ENCODE measurements at places on chromosomes 5 and 9.

- no peak for DNase-seq
These were observed 67.3 kb upstream of the GRAMD2B start for GRCh38 chr5:126355940-126356339.

- no peak for DNase-seq
These were observed 1143.6 kb upstream of the WWC1 start for GRCh38 chr5:167147879-167148278.

DNA sequence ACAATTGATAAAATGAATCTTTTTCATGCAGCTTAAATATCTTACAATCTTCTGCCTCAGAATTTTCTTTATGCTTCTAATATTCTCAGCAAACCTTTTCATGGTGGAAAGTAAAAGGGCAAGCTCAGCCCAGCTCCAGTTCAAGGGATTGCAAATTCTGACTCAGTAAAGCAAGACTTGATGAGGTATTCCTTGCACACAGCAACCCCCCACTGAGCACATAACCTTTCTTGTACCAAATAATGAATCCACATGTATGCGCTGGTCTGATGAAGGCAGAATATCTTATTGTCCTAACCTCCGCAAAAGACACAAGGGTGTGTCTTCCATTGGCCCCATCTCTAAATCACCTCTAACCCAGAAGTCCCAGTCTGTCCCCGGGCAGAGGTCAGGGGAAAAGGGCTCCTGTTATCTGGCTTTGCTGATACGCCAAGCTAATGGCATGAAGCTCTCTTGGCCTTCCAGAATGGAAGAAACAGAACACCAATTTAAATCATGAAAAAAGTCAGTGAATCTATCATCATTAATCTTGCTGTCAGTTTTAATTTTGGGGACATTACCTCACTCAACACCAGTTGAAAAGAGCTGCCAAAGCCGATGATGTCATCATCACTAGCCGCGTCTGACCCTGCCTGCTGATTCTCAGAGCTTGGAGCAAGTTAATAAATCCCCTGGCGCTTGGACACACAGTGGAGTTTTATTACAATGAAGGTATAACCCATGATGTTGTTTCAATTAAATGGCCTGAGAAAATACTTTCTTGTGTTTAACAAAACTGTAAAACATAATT, 592.5 kb upstream of the CLINT1 start:
- DNase-seq = no peak

- DNase-seq = no peak
These were observed 2.0 kb downstream of the CTNNA1 start for GRCh38 chr5:138755084-138755748.

DNA sequence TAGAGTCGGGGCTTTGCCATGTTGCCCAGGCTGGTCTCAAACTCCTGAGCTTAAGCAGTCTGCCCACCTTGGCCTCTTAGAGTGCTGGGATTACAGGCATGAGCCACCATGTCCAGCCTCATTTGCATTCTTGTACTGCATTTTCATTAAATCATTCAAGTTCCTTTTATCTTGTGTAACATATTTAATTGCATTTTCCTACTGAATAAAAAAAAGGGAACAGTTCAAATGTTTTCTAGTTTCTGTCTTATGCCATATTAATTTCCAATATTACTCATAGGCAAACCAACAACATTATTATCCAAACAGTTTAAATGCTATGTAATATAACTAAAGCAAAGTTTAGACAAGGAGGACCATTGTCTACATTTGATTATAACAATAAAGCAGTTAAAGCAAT, 6.1 kb downstream of the SLC31A1 start:
- no peak for DNase-seq

GRCh38 chr9:134053401-134053871, 14.4 kb downstream of the BRD3 start:
- no peak for DNase-seq

DNA sequence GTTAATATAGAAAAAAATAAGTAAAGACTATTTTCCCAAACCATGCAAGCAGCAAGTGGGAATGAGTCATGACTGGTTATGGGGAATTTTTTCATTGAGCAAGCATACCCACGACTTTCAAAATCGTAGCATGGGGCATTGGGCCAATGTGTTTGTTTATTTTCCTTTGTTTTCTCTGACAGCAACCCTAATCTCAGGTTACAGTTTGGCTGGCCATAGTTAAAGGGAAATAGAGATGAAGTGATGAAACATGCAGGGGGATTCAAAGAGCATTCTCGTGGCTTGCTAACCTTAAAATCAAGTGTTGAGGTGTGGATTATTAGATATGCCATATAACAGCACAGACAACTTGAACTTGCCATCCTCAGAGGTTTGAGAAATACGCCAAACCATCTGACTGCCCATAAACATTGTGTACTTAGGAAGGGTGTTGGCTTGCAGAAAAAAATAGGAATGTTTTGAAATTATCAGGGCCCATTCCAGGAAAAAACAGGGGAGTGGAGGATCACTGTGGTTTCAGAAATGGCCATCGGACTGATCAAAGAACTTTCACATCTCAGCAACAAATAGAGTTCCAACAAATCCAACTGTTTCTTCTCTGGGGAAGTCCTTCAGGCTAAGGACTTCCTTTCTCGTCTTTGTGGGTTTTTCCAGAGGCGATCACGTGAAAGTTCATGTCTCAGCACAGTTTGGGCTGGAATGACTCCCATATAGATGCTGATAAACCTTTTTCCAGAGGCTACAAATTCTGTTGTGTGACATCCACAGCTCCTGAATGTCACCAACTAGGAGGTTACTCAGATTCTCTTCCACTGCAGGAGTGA, 259.1 kb downstream of the SYK start:
- DNase-seq = no peak

DNA sequence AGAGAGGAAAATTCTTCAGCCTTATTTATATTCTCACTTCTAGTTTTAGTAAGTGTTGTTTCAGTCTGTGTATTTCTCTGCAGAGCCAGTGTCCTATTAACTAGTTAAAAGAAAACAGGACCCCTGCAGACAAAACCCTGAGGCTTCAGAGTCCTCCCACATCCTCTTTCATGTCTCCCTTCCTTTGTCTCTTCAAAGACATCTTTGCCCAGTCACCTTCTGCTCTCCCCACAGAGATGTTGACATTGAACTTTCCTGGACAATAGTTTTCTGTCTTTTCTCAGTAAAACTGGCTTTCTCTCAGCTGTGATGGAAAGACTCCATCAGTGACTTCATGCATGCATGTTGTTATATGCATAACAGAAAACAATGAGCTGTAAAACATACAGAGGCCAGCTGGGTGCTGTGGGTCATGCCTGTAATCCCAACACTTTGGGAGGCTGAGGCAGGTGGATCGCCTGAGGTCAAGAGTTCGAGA, 20.2 kb downstream of the GRAMD2B start:
- DNase-seq = no peak

DNA sequence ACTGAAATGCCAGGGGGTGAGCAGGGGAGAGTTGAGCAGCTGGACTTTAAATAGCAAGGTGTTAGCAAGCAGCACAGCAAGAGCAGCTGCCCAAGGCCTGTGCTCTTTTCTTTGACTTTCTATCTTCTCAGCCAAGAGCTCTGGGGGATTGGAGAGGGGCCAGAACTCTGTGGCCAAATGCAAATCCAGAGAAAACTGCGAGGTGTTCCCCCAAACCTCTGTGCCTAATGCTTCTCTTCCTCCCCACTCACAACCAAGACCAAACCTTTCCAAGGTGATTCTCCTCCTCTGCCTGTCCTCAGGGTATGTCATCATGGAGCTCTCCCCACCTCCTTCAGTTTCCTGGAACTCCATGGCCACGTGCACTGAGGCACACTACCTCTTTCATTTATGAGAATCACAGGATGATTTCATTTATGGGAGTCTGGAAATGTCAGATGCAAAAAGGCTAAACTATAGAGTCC, 118.7 kb upstream of the WWC1 start:
- DNase-seq = no peak

DNA sequence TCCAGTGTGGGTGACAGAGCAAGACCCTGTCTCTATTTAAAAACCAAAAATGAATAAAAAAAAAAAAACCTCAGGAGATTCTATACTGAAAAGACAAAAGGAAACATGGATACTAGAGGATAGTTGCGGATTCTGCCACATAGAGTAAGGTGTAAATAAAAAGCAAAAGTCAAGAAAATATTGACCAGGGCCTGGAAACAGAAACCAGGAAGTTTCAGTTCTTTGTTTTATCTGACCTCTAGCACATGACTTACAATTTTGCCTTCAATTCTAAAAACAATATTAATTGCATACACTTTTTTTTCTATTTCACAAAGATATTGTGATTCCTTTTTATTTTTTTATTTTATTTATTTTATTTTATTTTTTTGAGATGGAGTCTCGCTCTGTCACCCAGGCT, 96.2 kb upstream of the NMUR2 start:
- DNase-seq = no peak

DNA sequence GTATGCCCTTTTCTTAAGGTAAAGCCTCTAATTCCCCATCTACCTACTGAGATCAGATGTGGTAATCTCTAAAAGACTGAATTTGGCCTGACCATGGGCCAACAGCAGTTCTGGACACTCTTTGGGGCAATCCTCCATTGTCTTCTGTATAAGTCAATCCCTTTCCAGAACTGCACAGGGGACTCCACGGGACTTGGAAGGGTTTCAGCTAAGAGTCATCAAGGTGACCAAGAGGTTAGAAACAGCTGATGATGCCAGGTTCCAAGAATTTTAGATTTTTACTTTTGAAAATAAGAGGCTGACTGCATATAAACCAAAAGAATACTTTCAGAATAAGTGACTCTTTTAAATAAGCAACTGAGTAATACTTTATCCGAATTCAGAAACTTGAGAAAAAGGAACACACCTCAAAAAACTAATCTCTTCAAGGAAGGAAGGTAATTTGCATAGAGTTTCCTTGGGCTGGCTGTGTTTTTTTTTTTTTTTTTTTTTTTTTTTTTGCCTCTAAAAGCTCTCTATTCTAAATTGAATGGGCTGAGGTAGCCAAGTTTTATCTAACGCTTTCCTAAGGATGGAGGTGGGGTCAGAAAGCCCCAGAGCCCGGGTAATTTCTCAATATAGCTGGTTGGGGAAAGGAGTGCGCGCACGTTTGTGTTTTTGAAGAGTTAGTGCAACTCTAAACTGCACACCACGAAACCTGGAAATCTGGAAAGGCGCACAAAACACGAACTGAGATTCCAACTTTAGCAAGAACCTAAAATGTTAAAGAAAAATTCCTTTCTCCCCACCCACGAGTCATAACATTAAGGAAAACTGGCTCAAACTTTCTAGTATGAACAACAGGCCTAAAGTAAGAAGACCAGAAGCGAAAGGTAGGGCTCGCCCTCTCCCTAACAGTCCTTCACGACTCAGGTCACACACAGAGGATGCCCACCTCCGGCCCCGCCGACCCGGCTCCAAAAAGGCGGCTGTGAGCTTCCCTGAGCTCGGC, 1.3 kb downstream of the VCP start:
- DNase-seq = no peak

- no peak for DNase-seq
These were observed 5.1 kb upstream of the TSLP start for GRCh38 chr5:111066261-111066938.

All from CD4-positive, alpha-beta T cell treated with Interleukin-12 subunit alpha and Interleukin-12 subunit beta, for 1 hour (primary cell).